ENCODE measurements at places on chromosomes 6 and 20. TPM values are rescaled to one million over a fixed set of nuclear protein-coding genes. Genes with fewer than 3 reads are reported as not detected.

The C20orf204 gene
- total RNA-seq, result 0.32 TPM

The PCNA gene
- total RNA-seq, result 116 TPM

The CBLN4 gene
- total RNA-seq, result not detected

The GTF3C6 gene
- 41.5 TPM for total RNA-seq

The PHF1 gene
- total RNA-seq, result 39.8 TPM

The LPA gene
- total RNA-seq, result not detected

The PRL gene
- total RNA-seq, result not detected

The PSMF1 gene
- total RNA-seq, result 160 TPM

The COL12A1 gene
- total RNA-seq, result 1,033 TPM

The LAMP5 gene
- total RNA-seq, result not detected

The PHACTR3 gene
- not detected for total RNA-seq

The KHDRBS2 gene
- not detected for total RNA-seq

- DNase-seq, result peak; percentile 88
Measured at GRCh38 chr6:7691675-7692452, 34.0 kb upstream of the BMP6 start.

DNA sequence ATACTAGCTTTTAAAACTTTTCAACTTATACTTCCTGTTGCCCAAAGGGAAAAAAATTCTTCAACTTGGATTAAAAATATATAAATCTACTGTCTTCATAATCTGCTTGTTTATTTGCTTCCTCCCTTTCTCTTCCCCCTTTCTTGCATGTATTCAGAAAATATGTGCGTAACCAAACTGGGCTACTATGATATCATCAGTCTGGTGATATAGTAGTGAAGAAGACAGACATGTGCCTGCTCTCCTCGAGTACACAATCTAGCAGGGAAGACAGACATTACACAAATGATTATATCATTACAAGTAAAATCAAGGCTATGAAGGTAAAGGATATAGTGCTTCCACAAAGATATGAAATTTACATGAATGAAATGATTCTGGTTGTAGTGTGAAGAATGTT is 31.0 kb downstream of the IBTK start:
- DNase-seq, result no peak

DNA sequence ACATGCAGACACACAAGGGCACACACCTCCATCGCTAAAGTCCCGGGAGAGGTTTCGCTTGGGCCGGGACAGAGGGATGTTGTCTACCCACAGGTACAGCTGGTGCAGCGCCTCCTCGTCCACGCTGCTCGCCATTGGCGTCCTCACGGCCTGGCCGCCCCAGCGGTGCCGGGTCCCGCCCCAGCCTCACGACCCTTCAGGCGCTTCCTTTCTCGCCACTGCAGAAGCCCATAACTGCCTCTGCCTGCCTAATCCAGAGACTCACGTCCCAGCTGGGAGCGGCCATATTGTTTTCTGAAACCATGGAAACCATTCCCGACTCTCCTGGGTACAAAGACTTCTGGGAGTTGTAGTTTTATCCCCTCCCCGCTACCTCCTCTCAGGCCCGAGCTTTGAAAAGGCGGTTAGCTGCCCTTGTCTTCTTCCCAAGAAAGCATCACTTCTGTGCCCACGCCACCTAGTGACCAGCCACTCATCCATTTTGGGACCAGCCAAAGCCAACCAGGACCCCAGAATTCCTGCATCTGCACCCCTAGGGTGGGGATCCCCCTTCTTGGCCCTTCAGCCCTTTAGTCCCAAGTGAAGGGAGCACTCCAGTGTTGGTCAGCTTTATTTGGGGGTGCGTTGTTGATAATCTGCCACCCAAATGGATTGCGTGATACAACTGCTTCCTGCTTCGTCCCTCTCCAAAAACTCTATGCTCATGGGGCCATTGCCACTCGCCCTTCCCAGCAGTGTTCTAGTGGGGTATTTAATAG is at the start of gene SPEF1:
TSS of gene SPEF1 (minus strand) at position 296 of the 758 bp plus-strand sequence. CDS start at position 135, 161 bp downstream.
- peak; percentile 96 for DNase-seq

GRCh38 chr20:54648421-54649142 is 173.2 kb downstream of the DOK5 start:
- no peak for DNase-seq

GRCh38 chr6:37272834-37273566 is 15.1 kb upstream of the TMEM217 start:
- DNase-seq, result no peak

- no peak for DNase-seq
Measured at GRCh38 chr20:11832851-11833250, 84.8 kb upstream of the BTBD3 start.

- DNase-seq, result no peak
Measured at GRCh38 chr6:131353106-131353505, 217.8 kb downstream of the AKAP7 start.

GRCh38 chr6:87483929-87484328 is 11.2 kb downstream of the SLC35A1 start:
- peak; percentile 15 for DNase-seq

DNA sequence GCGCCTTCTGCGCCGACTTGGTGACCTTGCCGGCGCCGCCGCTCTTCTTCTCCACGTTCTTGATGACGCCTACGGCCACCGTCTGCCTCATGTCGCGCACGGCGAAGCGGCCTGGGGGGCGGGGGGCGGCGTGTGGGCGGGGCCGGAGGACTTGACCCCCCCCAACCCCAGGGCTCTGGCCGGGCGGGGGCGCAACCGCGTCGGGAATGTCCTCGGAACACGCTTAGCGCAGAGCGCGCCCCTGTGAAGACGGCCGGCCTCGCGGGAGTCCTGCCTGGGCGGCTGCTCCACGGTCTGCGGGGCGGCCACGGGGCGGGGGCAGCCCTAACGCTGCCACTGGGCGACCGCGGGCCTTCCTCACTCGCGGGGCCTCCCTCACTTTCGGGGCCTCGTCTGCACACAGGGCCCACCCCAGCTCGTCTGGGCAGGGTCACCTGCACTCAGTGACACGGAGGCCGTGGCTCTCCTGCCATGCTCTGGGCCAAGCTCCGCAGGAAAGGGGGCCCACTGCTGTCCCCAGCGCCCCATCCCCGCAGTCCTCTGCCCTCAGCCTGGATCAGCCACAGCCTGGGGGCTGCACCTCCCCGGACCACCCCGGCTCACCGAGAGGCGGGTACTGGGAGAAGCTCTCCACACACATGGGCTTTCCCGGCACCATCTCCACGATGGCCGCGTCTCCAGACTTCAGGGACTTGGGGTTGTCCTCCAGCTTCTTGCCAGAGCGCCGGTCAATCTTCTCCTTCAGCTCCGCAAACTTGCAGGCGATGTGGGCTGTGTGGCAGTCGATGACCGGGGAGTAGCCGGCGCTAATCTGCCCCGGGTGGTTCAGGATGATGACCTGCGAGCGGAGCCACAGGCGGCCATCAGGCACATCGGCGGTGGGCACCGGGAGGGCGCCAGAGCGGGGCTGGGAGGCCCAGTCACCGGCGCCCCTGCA is 10.3 kb downstream of the EEF1A2 start:
- DNase-seq, result no peak

GRCh38 chr6:143697076-143697800 is 19.5 kb downstream of the PHACTR2 start:
- DNase-seq, result no peak

- no peak for DNase-seq
Measured at GRCh38 chr6:34319471-34319885, 70.7 kb upstream of the SMIM29 start.

DNA sequence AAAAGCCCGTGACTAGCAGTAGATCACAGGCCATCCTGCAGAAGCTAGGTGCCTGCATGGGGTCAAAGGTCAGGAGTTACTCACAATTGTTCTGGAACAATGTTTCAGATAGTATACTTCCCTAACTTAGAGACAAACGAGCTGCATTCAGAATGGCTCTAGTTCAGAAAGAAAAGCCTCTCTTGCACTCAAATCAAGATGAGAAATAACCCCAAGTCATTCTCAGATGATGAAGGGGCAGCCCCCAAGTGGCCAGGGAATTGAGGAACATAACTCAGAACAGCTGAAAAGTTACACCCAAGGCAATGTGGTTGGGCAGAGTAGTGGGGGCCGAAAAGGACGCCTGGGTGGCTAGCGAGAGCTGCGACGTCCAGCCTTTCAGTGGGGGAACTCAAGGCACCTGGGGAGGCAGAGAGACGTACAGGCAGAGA is 27.8 kb downstream of the FYN start:
- DNase-seq, result no peak

All from GM23248 (cell line).